ENCODE measurements at places on chromosomes 2 and 18.

DNA sequence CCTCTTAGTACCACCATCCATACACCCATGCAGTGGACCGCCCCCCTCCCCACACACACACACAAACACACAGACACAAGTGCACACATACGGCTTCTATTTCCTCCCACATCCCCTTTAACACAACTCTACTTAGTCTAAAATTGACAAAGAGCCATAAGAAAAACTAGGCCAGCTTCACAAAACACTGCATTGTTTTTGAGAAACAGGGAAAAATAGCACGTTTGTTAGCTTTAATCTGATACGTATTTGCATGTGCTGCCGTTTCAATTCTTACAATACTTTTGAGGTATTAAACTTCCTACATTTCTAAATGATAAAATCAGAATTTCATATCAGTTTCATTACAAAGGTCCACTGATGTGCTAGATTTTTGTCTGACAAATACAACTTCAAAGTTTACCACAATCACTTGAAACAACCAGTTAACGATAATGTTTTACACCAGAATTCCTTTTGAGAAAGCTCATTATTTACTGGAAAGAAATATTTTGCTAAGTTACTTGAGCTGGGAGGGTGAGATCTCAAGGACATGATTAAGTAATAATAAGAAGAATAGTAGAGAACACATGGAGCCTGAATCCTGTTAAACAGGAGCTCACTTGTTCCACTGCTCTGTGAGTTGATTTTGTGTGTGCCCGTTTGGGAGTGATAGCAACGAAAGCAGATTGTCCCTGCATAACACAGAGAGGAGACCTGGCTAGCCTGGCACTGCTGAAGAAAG, 74.5 kb downstream of the MOGAT1 start:
- no peak for DNase-seq

DNA sequence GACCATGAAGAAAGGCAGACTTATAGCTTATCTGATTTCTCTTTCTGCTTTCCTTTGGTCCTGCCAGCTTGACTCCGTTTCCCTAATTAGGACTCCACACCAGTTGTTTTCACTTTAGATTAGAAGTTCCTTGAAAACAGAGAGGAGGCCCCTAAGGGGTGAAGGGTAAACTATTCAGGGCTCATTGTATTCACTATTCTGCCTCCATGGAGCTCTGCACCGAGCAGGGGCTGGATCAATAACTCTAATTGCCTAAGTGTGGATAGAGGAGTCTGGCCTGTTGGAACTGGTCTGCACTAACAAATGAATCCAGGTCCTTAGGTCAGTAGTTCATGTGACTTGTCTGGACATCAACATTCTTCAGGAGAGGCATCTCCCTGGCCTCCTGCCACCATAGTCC, 36.1 kb upstream of the SKA1 start:
- no peak for DNase-seq

DNA sequence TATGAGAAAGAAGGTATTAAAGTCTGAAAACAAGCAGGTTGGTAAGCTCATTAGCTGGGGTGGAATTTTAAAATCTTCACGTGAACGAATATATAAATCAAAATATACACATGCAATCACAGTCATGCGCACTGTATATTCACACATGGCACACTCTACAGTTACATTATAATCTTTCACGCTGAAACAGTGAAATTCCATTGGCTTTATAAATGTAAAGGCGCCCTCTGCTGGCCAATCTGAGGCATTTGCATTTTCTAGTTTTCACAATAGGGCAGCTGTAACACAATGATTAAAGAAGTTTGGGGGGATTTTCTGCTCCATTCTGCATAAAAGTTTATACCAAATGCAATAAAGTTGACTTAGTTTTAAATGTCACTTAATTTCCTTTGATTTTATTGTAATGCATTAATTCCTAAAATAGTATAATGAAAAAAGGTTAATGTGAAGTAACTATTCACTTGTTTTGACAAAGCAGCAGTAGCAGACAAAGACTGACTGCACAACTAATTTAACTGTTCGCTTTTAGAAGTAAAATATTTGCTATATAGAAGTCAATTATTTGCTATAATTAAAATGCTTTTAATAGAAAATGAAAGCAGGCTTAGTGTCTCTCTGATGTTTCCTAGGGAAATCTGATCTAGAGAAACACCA, 17.2 kb downstream of the IFIH1 start:
- DNase-seq, result peak; percentile 84

DNA sequence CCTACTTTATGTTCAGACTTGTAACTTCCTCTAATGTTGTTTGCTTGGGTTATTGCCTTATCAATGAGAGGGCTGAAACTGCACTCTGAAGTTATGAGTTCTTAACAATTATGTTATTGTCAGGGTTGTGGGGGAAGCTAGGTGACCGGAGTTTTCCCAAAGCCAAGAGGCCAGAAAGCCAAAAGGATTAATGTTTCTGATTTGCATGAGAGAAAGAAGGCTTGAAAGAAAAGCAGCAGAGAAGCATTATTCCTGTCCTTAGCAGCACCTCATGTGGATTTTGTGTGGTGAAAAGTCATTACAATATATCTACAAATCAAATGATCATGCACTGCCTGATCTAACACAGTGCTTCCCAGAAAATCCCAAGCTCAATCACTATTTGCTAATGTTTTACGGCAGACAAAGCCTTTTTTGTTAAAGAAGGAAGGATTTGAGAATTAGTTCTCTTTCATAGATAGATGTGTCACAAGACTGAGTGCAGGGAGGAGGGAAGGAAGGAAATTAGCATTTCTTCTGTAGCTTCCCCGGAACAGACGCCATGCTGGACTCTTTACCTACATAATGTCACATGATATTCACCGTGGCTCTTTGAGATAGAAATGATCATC, 203.2 kb downstream of the ALK start:
- DNase-seq, result no peak

DNA sequence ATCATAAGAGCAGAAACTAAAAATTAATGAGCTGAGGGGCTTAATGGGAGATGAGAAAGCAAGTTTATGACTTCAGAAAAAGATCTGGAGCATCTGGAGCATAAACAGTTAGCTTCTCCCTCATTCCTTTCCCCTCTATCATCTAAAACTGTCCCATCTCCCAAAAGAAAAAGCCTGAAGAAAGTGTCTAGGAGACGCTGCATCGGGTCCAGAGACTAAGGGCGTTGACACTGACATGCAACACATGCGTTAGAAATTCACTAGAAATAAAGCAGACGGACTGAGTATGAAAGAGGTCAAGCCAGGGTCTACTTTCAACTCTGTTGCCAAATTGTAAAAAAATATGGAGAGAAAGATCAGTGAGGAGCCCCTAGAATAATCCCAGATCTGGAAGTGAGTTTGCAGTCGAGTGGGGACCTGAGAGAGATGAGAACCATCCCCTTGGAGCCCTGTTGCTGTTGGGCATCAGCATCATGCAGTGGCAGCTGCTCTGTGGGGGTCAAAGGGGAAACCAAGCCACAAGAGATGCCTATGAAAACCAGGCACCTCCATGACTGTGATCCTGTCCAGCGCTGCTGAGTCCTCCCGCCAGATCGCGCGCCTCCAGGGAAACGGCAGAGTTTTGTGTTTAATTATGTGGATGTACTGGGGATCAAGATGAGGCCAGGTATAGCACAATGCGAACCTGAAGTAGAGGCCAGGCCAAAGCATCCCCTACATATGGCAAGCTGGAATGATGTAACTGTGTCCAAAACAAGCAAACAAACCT, 13.9 kb downstream of the ANTXR1 start:
- no peak for DNase-seq

- DNase-seq, result no peak
Measured at GRCh38 chr2:5250482-5250881, 441.7 kb upstream of the SOX11 start.

GRCh38 chr2:165868211-165868610, 74.2 kb upstream of the GALNT3 start:
- no peak for DNase-seq

GRCh38 chr2:12254280-12254860, 462.4 kb upstream of the TRIB2 start:
- DNase-seq, result no peak

DNA sequence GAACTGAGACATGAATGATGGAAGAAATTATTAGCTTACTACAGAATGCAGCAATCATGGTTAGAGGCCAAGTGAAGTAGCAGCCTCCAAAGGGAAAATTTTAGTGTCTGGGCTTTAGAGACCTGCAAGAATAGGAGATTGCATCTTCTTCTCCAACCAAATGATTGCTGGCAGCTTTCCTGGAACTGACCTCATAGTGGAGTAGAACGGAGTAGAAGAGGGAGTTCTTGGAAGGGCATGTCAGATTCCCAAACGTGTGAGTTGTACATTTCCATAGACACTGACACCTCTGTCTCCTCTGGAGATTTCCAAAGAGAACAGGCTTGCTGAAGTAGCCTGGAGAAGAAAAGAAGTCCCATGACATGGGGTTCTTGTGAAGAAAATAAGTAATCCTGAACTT, 169.8 kb upstream of the ERBB4 start:
- no peak for DNase-seq

GRCh38 chr2:15072836-15073235, 440.3 kb downstream of the LRATD1 start:
- no peak for DNase-seq

GRCh38 chr2:226771067-226771466, 28.6 kb downstream of the IRS1 start:
- no peak for DNase-seq

DNA sequence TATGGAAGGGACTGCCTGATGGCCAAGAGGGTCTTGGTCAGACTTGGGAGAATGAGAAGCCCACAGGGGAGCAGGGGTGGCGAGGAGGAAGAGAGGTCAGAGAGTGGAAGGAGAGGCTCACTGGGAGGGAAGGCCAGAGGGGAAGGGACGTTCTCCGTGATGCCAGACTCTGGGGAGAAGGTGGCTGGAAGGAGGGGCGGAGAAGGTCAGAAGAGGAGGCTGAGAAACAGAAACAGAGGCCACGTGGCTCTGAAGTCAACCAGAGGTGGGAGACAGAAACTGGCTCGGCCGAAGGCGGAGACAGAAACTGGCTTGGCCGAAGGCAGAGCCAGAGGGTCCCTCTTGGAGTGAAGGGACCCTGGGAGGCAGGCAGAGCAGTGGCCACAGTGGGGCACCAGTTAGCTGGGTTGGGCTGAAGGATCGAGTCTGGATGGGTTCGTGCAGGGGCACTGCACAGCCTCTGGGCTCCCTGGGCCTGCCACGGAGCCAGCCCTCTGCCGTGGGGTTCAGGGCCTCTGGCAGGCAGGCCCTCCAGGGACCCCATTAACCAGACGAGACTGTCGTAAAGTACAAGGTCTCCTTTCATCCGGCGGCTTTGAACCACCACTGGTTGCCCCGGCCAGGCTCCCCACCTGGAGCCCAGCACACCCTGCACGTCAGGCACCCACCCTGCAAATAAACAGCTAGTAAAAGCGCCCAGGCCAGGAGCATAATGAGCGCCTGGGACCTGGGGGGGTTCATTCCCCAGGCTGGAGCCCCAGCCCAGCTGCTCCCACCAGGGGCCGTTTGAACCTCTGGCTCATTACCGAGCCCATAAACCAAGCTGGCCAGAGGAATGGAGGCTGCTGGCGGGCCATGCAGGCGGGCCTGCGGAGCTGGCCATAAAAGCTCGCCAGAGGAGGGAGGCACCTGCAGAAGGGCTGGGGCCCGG, 218.8 kb downstream of the DYSF start:
- DNase-seq, result no peak

- DNase-seq, result no peak
Measured at GRCh38 chr2:165003443-165004130, 48.3 kb upstream of the SLC38A11 start.

GRCh38 chr2:28394331-28394877, 1.7 kb downstream of the FOSL2 start:
- DNase-seq, result peak; percentile 7

DNA sequence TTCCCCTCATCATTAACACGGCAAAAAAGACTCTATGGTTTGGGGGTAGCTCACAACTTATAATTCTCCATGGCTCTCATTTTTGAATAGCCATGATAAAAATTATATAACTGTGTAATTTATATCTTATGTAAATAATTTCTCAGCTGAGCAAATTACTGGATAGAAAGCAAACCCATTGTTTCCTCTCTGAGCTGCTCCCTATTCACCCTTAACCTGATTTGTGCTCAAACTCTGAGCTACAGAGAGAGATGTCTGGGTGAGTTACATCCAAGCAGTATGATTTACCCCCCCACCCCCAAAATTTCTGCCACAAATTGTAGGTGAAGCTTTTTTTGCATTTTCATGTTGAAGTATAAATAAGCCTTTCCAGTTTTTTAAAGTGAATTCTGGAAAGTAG, 123.7 kb downstream of the TFCP2L1 start:
- DNase-seq, result no peak

- no peak for DNase-seq
Measured at GRCh38 chr2:100981011-100981410, 21.1 kb upstream of the RPL31 start.

DNA sequence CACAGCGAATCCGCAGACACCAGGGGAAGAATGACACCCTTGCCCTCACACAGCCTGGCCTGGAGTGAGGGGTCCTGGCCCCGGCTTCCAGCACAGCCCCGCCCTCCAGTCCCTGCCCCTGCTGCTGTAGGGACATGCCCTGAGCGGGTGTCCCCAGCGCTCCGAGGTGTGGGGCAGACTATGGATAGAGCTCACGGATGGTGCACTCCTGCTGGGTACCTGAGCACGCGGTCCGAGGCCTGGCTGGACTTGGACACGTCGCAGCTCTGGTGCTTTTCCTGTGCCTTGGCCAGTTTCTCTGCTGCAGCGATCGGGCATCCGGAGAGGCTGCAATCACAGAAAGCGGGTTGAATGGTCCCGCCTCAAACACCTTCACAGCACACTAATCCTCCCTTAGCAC, 165.7 kb upstream of the PXDN start:
- DNase-seq, result no peak

- no peak for DNase-seq
Measured at GRCh38 chr2:10966741-10967140, 55.0 kb downstream of the KCNF1 start.

GRCh38 chr2:28581312-28581711, 85.5 kb downstream of the PLB1 start:
- no peak for DNase-seq

DNA sequence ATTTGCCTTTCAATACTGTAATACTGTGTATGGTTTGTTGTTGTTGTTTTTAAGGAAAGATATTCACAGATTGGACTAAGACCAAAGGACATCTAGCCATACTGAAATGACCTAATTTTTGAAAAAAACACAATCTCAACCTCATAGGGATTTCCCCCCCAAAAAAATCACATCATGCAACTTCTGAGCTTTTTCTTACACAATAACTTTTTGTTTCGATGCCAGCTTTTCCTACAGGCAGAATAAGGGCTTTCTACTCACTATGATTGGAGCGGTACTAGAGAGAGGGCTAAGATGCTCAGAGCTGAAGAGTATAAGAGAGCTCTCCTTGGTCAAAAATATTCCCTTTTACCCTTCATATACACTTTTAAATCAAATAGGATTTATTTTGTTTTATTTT, 32.4 kb upstream of the SLC3A1 start:
- no peak for DNase-seq

- DNase-seq, result no peak
Measured at GRCh38 chr2:27025861-27026851, 6.6 kb upstream of the TMEM214 start.
